ENCODE measurements at places on chromosomes 5 and 9.

GRCh38 chr9:130054325-130054786 lies 650 bp downstream of the GPR107 start:
- no peak for DNase-seq

DNA sequence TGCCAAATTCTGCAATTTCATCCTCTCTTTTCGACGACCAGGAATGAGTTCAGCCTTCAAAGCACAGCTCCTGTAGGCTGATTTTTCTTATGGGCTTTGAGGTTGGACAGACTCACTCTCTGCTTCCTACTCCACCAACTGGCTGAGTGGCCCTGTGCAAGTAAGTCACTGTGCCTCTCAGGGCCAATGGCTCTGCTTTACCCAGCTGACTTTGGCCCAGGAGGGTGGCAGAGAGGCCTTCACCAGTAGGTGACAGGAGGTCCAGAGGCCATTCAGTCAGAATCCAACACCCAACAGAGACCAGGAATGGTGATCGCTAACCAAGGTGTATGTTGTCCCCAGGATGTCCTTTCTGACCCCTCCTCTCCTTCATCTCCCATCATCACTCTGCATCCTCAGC lies 49.5 kb upstream of the ALDH1B1 start:
- DNase-seq = no peak

DNA sequence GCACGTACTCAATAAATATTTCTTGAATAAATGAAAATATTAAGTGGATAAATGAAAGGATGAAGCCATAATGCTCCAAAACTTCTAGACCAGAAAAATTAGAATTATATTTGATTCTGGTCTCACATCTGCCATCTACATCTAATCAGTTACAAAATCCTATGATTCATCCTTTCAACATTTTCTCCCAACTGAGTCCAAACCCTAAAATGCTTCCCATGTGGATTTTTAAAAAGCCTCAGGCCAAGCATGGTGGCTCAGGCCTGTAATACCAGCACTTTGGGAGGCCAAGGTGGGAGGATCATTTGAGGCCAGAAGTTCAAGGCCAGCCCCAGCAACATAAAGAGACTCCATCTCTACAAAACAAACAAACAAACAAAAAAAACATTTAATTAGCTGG lies 31.6 kb upstream of the FST start:
- DNase-seq = no peak

- no peak for DNase-seq
Measured at GRCh38 chr5:170360709-170361108, 28.5 kb downstream of the KCNMB1 start.

DNA sequence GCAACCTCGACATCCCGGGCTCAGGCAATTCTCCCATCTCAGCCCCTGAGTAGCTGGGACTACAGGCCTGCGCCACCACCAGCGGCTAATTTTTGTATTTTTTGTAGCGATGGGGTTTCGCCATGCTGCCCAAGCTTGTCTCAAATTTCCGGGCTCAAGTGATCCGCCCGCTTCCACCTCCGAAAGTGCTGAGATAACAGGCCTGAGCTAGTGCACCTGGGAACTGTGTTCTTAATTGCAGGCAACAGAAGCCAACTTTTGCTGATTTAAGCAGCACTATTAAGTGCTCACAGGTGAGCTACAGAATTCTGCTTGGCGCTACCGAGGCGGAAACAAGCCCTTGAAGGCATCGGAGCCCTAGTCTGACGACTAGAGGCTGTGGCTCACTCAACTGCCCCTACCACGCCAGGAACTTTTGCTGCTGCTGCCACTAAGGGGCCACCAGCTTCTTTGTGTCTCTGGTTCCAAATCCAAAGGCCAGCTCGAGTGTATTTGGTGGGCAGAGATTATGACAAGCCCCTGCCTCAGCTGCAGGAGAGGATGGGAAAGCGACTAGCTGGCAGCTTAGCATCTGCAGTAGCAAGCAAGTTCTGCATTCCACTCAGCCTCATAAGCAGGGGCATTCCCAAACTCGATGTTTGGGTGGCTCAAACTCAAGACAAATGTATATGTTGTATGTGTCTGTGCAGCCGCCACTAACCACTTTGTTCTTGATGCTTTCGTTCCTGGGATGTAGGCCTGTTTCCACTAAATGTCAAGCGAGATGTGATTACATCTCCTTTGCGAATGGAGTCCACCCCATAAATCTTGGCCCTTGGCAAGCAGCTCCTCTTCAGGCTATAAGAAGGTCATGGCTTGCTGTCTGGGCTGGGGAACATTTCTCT lies 10.6 kb upstream of the HMCN2 start:
- DNase-seq = no peak

- no peak for DNase-seq
Measured at GRCh38 chr9:126604059-126605055, 9.4 kb upstream of the LMX1B start.

GRCh38 chr5:84197538-84197937 lies 187.1 kb downstream of the EDIL3 start:
- no peak for DNase-seq

GRCh38 chr9:33202552-33203201 lies 35.5 kb upstream of the B4GALT1 start:
- peak; percentile 55 for DNase-seq

GRCh38 chr5:59656351-59657254 lies 236.9 kb downstream of the PDE4D start:
- DNase-seq = peak; percentile 43

DNA sequence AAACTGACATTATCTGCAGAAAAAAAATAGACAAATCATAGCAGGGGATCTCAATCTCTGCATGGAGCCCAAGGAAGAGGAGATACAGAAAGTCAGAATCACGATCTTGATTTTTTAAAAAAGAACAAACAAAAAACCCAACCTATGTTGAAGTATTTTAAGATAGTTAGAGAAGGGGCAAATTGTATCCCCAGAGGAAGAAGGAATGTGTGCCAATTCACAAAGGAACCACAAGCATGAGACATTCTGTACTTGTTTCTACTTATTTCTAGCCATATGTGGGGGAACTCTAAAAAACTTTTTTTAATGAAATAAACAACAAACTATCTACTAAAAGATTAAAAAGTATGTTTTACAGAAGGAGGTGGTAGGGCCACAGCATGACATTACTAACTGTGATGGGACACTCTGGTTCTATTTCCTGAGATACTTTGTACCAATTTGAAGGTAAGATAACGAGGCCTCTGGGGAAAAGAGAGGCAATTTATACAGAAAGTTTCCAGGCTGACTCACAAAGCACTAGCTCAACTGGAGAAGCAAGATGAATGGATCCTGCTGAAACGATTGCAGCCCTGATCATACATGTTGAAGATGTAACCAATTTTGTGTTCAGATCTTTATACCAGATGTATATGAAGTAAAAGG lies 22.5 kb downstream of the RANBP3L start:
- peak; percentile 35 for DNase-seq

DNA sequence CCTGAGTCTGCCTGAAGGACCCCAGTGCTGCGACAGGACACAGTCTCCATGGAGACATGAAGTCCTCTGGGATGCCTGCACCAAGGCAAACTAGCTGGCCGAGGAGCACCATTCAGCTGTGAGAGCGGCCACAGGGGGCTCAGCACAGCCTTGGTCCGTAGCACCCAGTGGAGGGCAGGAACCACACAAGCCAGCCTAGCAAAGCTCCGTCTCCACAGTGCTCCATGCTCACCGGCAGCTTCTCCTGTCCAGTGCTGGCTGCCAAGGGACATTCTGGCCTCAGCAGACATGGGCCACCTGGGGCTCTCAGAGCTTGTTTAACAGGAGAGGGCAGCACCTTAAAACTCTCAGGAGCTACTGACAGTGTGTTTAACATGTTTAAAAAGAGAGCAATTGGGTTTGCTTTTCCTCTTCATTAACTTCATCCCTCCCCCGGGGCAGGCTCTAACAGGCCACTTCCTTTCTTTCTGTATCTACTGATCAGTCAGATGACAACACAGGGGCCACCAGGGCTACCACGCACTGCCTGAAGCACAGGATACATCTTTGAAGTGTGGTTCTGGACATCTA lies 57.0 kb downstream of the SECISBP2 start:
- no peak for DNase-seq

- no peak for DNase-seq
Measured at GRCh38 chr5:56647099-56647850, 168.1 kb upstream of the MAP3K1 start.

- no peak for DNase-seq
Measured at GRCh38 chr5:142825378-142826089, 55.4 kb downstream of the ARHGAP26 start.

DNA sequence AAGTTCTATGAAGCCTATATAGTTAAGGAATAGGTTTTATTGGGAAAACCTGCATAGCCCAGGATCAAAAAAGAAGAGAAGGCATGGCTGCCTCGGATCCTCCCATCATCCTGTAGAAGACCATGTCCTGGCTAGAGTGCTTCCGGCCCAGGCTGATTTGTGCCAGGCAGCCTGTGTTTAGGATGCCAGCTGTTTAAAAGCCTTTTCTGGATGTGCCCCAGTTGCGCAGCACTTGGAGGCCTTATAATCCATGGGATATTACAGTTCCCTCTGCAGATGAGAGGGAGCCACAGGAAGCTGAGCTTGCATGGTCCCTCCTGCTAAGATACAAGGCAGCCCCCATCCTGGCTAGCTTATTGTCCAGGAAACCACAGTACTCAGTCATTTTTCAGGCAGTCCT lies 97.9 kb downstream of the CHSY3 start:
- no peak for DNase-seq

DNA sequence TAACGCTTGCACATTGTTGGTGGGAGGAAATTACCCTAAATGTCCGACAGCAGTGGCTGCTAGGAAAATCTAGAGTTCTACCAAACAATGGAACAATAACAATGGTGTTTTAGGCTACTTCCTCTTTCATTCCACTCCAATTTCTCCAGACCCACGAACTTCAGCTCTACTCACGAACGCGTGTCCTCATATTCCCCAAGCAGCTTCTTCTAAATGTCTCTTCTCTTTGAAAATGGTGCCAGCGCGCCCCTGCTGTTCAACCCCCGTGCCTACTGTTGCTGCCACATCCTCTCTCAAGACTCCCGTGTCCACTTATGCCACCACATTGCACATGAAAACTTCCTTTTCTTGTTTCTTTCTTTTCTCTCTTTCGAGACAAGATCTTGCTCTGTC lies 25.6 kb downstream of the OR2V2 start:
- DNase-seq = no peak

GRCh38 chr5:132069561-132069960 lies 4.0 kb upstream of the CSF2 start:
- DNase-seq = no peak

DNA sequence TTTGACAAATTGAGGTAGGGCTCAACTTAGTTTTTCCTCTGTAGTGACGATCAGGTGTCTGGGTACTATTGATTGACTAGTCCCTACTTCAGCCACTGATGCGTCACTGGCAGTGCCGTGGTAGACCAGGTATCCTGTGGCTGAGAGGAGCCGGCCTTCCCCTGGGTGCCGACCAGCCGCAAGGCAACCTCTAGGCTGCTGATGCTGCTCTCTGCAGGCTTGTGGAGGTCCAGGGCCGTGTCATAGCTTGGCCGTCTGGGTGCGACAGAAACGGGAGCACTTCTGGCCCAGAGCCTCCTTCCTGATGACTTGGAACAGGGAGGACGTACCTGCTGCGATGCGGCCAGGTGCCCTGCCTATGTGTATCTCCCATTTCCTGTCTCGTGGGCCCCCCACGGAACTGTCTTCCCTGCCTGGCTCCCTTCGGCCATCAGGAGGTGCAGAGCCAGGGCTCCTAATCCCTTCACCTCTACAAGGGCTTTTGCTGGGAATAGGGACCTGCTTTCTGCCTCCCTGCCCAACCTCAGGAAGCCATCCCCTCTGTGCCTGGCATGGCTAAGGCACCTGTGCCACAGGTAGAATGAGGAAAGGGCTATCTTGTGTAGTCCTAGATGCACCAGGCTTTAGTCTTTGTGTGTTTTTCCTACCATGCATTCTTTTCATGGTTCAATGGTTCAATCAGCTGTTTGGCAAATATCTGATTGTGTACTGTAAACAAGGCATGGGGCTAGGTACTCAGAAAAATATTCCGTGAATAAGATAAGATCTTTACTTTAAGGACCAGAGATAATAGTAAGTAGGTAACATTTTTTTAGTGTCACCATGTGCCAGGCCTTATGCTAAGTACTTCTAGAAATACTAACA lies 44.6 kb downstream of the MVB12B start:
- no peak for DNase-seq

- no peak for DNase-seq
Measured at GRCh38 chr5:133381571-133382365, 230.6 kb downstream of the FSTL4 start.

- DNase-seq = no peak
Measured at GRCh38 chr5:11075035-11075805, 314.2 kb upstream of the DAP start.

- peak; percentile 81 for DNase-seq
Measured at GRCh38 chr9:84153885-84154284, 173.3 kb downstream of the RMI1 start.

DNA sequence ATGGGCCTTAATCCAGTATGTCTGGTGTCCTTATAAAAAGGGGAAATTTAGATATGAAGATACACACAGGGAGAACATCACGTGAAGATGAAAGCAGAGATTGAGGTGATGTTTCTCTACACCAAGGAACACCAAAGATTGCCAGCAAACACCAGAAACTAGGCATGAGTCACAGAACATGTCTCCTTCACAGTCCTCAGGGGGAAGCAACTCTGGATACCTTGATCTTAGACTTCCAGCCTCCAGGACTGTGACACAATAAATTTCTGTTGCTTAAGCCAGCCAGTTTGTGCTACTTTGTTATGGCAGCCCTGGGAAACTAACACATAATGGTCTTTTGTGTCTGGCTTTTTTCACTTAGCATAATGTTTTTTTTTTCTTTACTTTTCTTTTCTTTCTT lies 41.2 kb upstream of the STRBP start:
- DNase-seq = no peak

DNA sequence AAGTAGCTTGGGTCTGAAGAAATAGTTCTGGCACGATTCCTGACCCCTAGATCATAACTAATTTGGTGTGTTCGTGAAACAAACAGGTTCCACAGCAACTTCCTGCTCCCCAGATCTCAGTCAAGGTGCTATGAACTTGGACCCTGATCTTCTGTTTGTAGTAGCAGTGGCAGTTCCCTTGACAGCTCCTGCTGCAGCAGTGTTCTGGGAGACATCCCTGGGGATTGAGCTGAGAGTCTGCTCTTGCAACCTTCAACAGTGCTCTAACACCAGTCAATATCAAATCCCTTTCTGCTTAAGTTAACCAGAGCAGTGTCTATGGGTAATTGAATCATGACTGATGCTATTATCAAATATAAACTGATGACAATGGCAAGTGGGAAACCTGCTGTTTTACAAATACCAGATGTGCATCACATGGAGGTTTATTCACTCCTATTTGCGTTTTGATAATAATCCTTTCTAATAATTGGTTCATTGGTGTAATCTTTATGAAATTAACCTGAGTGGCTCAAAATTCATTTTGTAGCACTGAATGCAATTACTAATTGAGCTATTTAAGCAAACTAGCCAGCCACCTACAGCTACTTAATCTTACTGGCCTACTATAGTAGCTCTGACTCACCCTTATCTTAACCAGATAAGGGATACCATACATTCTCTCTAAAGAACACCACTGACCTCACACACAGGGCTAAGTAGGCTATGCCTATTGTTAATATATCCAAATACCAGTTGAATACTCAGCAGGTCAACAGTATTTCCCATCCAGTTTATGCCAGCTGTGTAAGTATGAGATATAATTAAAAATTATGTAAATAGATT lies 21.9 kb downstream of the KDM4C start:
- peak; percentile 77 for DNase-seq
